Brain (organoid and tissue), 16 donors: ENCODE measurements at places on chromosomes 5 and 9.
A peak's percentile ranks its signal among the peaks of the same experiment; 100 is the strongest.

GRCh38 chr9:935348-935965 lies 41.0 kb upstream of the DMRT3 start:
- peak; percentile 80 for DNase-seq

DNA sequence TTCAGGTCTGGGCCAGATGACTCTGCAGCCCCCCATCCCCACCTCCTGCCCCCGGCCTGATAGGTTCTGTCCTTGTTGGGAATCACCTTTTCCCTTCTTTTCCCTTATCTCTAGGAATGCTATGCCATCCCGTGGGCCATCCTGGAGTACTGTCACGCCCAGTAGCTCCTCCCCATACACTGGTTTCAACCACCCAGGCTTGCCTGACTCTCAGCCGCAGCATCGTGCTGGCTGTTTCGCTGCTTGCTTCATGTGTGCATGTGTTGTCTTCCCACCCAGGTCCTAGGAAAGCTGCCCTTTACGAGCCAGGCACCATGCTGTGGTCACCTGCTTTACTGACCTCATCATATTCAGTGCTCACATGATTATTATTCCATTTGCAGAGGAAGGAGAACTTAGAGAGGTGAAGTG lies 71.8 kb downstream of the ANGPTL2 start:
- DNase-seq: no peak

DNA sequence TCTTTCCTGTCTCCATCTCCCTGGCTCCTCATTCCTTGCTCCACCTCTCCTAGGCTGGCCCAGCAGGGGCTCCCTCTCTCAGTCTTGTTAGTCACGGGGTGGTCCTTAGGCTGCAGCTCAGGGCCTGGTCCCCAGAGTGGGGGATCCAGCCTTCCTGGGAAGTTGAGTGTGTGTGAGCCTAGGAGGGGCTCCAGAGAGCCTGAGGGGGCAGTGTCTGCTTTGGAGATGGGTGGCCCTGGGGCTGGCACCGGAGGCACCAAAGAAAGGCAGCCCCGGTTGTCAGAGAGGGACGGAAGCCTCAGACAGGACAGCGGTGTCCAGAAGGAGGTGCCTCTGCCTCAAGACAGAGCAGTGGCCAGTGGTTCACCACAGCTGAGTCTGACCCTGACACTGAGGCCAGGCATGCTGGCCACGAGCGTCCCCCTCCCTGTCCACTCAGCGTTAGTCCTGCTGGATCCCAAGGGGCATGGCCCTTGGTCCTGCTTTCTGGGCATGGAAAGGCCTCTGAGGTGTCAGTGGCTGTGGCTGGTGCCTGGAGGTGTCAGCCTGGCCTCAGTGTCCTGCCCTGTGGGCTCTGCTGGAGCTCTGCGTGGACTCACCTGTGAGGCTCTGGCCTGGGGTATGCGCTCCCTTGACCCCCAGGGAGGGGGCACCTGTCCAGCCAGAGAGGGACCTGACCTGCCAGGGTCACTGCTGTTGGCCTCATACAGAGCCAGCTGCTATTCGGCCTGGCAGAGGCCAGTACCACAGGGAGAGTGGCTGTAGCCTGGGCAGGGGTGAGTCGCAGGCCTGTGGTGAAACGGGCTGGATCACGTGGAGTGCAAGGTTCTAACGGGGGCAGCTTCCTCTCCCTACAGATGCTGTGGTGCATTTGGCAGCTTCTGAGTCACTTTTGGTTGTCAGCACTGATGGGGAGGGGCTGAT lies 130.6 kb downstream of the CACNA1B start:
- no peak for DNase-seq

DNA sequence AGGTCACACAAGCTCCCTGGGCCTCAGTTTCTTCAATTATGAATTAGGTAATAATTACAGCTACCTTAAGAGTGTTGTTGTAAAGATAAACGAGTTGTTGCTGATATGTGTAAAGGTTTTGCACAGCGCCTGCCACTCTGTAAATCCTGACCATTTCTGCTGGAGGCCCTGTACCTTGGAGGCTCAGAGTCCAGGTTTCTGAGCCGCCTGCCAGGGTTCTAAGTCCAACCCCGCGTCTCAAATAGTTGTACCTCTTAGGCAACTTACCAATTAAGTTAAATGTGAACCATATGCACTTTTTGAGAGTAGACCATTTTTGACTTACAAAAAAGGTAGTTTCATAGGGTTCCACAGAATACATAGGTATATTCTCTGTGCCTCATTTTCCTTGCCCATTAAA lies 156.8 kb upstream of the KLF9 start:
- no peak for DNase-seq

DNA sequence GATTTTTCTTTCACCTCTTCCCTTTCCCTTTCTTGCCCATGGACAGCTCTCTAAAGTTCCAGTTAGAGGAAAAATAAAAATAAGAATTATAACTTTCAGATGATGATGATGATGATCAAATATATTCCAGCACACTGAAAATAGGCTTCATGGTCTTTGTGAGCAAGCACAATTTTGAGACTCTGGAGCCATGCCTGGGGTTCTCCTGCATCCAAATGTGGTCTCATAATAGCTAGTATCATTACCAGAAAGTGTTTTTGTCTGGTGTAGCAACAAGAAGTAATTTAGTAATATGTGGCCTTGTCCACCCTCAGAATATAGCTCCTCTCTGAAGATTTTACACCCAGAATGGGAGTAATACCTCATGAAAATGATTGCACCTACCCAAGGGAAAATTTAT lies 150.4 kb downstream of the SNCAIP start:
- no peak for DNase-seq
